HT-29 (cell line): ENCODE measurements at places on chromosomes 7 and 10.
A peak's percentile ranks its signal among the peaks of the same experiment; 100 is the strongest.

DNA sequence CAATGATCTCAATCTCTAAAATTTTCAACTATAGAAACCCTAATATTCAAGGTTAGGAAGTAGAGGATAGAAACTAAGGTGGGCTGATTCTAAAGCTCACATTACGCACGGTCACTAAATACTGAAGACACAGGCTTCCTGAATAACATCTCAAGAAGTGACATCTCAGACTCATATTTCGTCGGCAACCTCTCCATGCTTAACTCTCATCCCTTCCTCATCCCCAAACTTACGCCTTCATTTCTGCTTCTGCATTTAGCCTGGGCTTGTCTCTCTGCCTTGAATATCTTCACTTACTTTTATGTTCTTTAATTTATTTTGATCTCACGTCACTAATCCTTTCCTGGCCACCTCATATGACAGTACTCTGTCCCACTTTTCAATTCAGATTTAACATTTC is 9.2 kb downstream of the PGAM1 start:
- no peak for DNase-seq

- no peak for DNase-seq
Observed at GRCh38 chr10:15347150-15347549, 23.9 kb downstream of the FAM171A1 start.

DNA sequence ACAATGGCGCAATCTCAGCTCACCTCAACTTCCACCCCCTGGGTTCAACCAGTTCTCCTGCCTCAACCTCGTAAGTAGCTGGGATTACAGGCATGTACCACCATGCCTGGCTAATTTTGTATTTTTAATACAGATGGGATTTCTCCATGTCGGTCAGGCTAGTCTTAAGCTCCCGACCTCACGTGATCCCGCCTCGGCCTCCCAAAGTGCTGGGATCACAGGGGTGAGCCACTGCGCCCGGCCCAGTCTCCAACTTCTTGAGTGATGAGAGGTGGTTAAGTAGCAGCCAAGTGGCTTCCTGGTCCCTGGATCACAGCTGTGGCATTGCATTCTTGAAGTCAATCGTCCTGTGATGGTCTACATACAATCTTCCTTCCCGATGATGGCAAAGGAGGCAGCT is 46.1 kb upstream of the NFE2L3 start:
- no peak for DNase-seq

DNA sequence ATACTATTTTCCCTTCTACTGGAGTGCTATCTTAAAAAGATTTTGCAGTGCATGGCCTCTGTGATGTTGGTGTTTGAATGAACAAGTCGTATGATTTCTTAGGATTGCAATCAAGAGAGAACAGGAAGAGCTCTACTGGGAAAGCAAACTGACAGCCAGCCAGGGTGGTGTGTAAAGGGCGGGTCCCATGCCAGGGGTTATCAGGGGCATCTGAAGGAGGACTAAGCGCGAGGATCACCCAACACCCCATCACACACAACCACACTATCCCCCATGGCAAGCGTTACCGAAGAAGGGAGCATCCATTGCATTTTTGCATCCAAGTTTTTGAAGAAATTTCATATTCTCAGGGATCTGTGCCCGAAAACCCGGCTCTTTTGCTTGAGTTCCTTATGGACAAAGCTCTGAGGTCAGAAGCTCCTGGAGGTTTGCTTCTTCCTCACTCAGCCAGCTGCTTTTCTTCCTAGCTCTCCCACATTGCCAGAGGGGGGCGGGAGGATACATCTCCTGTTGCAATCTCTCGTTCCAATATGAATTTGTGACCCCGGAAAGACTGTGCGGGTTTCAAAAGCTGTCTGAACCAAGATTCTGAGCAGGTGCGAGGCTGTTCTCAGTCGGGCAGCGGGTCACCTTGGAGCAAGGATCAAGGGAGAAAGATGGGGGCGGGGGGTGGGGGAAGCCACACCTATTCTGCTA is 5.2 kb downstream of the NEUROD6 start:
- DNase-seq: no peak

GRCh38 chr10:92689663-92690210 is at the start of gene HHEX:
TSS of gene HHEX (plus strand) at chr10:92689955. CDS start at chr10:92689987, 32 bp downstream.
- DNase-seq: peak; percentile 42

DNA sequence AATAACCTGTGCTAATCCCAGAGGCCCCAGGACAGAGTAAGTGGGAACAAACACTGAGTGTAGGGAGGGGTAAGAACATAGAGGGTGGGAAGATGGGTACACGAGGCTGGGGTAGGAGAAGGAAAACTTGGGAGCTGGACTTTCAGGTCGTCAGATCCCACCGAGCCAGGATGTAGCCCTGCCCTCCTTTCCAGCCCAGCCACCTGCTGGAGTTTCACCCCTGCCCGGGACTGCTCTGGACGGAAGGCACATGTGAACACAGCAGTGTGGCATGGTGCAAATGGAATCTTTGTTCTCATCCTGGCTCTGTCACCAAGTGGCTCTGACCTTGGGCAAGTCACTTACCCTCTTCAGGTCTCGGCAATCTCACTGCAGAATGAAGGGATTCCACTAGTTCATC is 52.8 kb downstream of the PODXL start:
- DNase-seq: no peak

- no peak for DNase-seq
Observed at GRCh38 chr10:14500172-14500765, 169.5 kb upstream of the FRMD4A start.

DNA sequence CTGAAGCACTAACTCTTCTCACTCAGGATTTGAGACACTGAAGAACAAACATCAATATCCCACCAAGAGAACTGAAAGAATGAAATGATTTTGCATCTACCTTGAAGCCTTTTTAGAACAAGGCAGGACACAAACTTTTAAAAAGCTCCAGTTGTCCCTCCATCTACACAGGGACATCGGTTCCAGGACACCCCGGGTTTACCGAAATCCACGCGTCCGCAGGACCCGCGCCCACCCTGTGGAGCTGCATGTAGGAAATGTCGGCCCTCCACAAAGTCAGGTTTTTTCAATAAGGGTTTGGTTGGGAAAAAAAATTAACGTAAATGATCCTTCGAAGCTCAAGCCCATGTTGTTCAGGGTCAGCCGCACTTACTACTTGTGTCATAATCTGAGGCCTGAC is 94.0 kb downstream of the DIP2C start:
- no peak for DNase-seq

DNA sequence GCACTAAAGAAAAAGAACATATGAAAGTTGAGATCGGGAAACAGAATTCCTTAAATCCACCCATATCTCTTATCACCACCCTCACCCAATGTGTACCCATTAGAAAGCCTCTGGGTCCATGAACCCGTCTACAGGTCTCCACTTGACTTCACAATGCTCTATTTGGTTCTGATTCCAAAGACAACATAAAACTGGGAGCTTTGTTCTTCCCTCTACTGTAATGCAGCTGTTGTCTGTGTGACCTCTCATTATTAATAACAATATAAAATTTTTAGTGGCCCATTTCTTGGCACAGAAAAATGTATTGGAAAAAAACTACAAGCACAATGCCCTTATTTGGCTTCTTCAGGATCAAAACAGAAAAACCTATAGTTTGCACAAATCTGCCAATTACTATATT is 30.0 kb downstream of the DOCK4 start:
- no peak for DNase-seq

GRCh38 chr7:135430626-135431025 is 79.3 kb downstream of the CNOT4 start:
- DNase-seq: no peak

DNA sequence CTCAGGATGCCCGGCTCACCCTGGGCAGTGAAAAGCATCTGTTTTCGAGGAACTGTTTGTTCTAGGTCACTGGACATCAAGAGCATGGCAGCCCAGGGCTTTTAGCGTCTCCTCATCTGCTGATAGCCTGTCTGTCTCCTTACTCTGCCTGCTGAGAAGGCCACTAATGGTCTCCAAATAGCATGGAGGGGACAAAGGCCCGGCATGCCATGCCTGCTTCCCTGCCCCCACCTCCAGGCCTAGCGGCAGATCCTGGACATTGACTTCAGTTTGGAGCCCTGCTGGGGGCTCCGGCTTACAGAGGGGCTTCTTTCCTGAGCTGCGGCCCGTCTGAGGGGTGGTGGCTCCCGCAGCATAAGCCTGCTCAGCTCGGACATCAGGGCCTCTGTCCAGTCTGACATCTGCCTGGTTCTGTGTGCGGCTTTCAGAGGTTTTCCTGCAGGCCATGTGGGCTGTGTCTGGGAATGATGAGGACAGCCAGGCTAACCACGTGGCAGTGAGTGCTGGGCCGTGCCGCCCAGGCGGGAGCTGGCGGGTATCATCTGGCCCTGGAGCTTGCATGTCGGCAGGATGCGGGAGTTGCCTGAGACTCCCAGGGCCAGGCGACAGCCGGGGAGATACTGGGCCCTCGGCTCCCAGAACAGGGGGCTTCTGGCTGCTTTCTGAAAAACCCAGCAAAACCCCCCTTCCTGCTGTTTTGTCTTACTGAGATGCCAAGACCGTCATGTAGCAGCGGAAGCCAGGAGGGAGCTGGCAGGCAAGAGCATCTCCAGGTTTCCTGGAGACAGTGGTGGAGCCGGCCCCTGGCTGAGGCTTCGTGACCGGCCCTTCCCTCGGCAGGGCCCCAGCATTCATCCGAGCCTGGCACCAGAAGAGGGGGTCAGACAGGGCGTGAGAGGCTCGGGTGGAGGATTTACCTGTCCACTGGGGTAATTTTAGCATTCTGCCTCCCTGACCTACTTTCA is 9.2 kb downstream of the PFKFB3 start:
- DNase-seq: no peak

DNA sequence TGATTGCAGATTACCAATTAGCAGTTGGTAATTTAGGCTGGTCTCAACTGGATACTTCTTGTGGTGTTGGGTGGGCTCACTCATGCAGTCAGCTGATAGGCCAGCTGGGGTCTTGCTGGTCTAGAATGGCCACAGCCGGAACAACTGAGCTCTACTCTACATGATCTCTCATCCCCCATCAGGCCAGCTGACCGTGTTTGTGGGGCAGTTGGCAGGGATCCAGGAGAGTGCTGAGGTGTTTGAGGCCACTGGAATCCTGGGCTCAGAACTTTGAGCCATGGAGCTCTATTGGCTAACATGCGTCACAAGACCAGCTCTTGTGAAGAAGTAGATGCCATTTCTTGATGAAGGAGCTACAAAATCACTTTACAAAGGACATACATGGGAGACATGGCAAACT is 242.4 kb downstream of the GFRA1 start:
- DNase-seq: no peak

DNA sequence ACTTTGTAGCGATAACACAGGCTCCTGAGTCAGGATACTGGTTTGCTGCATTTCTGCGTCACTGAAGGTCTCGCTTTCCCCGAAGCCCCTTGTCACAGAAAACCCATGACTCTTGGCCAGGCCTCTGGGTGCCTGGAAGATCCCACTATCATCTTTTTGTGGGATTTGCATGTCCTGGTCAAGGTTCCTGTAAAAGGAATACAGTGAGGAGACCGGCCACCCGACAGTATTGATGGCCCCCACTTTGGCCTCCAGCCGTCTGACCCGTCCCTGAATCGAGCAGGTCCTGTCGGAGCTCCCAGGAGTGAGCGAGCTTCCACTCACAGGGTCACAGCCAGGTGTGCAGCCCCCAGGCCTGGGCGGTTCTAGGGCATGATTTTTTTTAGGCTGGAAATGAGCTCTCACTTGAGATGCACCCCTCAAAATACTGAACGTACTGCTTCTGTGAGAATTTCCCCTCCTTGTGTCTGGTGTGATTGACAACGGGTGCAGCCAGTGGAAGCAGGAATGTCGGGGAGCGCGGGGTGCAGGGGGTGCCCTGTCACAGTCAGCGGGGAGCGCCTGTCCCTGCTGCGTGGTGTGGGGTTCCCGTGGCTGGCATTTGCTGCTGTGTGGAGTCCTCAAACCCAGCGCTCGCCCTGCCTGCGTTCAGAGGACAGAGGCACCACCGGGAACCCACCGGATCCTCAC is 75.8 kb downstream of the DNAJB6 start:
- DNase-seq: no peak

- DNase-seq: no peak
Observed at GRCh38 chr10:118290471-118290995, 51.6 kb downstream of the FAM204A start.

DNA sequence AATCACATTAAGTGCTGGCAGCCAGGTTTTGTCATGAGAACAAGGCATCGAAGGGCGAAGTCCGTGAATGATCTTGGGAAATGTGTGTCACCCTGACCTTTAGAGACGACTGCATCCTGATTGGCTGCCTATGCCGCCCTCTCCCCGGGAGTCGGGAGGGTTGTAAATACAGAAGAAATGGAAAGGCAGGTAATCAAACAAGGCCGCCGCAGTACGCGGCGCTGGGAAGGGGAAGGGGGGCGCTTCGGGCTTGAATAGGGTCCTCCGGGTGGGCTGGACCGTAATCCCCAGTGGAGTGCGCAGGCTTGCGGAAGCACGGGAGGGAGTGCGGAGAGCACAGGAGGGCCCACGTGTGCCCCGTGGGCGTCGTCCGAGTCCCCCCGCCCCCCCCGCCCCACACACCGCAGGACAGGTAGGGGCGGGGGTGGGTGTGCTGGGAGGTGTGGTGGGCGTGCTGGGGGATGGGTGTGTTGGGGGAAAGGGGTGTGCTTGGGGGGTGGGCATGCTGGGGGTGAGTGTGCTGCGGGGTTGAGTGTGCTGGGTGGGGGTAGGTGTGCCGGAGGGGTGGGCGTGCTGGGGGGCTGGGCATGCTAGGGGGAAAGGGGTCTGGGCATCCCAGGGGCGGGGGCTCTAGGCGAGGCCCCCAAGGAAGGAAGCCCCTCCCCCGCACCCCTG is 169.4 kb downstream of the ARHGAP12 start:
- DNase-seq: peak; percentile 67

DNA sequence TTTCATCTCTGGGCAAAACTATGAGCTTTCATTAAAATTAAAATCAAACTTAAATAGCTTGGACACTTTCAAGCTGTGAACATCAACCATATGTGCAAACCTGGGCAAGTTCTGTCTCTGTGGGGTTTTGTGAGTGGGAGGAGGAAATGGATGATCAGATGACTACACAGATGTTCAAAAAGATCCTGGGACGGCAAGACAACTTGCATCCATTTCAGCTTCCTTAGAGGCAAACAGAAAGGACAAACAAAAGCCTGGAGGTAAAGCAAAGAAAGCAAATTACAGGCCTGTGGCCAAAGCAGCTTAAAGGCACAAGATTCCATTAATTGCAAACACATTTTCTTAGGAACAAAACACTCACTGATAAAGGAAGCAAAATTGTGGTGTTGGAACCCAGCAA is 222.2 kb downstream of the NEBL start:
- DNase-seq: no peak

- peak; percentile 52 for DNase-seq
Observed at GRCh38 chr10:25026463-25026862, 10.1 kb downstream of the THNSL1 start.

DNA sequence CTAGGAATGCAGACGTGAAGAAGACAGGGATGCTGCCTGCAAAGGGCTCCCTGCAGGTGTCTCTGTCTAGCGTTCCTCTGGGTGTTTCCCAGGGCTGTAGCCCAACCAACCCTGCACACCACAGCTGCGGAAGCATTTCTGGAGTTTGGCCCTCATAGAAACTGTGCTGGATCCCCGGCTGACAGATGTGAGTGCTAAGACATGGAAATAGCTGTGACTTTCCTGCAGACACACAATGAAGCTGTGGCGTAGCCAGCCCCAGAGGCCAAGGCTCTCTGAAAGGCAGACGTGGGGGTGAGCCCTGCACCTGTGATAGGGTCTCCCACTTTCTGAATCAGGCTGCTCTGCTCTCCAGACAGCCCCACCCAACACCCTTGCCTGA is 44.8 kb downstream of the ADCYAP1R1 start:
- DNase-seq: no peak
